Endodermal cell (in vitro differentiated cells): ENCODE measurements at places on chromosomes 1 and 21.

- DNase-seq: peak; percentile 49
These were observed 381.1 kb upstream of the PKN2 start for GRCh38 chr1:88302843-88303486.

- no peak for DNase-seq
These were observed 11.4 kb downstream of the SEMA6C start for GRCh38 chr1:151134991-151135390.

GRCh38 chr1:86912281-86912900 is 1.5 kb downstream of the SELENOF start:
- DNase-seq: no peak

DNA sequence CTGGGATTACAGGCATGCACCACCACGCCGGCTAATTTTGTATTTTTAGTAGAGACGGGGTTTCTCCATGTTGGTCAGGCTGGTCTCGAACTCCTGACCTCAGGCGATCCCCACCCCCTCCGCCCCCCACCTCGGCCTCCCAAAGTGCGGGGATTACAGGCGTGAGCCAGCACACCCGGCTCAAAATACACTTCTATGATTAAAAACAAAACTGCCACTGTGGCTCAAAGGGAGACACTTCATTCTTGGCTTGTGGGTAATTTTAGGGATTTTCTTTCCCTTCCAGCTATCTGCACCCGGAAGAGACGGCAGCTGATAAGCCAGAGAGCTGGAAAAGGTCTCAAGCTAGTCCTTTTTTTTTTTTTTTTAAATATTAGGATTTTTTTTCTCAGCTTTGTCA is 24.5 kb downstream of the TMPRSS2 start:
- DNase-seq: no peak

DNA sequence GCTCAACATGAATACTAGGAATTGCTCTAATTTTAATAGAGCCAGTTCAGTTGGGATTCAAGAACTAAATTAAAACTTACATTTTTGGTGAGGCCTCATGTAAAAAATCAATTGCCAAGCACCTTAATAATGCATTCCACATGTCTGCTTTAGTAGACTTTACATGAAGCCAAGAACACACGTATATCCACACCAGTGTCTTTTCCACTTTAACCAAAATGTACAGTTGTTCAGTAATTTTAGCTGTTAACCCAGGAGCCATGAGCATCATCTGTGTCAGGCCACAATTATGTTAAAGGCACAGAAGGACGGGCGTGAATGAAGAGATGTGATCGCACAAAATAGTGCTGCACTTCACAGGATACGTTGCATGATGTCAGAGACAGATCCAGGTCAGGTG is 136.7 kb downstream of the TLR5 start:
- no peak for DNase-seq

DNA sequence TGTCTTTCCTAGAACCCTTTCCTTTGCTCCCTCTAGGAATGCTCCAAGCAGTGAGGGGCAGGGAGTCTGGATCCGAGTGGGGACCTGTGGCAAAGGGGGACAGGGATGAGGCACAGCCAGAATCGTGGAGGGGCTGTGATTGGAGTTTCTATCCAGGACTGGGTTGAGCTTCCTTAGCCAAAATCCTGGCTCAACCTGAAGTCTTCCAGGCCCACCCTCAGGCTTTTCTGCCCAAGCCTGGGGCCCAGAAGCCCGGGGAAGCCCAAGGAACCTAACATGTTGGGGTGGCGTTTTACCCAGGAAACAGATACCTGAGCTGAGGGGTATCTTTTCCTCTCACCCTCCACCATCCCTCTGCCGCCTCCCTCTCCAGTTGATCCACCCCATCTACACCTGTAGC is 5.4 kb downstream of the MYOG start:
- peak; percentile 19 for DNase-seq

- peak; percentile 76 for DNase-seq
These were observed 82.9 kb downstream of the ITPKB start for GRCh38 chr1:226656201-226656600.

- DNase-seq: peak; percentile 29
These were observed 52.6 kb upstream of the EPS8L3 start for GRCh38 chr1:109816175-109816811.

GRCh38 chr1:1116701-1117468 is 996 bp upstream of the C1orf159 start:
- DNase-seq: no peak

GRCh38 chr1:239792157-239792556 is 299.5 kb upstream of the FMN2 start:
- no peak for DNase-seq

GRCh38 chr1:155174324-155175280 is 953 bp downstream of the TRIM46 start:
- peak; percentile 80 for DNase-seq

GRCh38 chr1:90012300-90012699 is 17.4 kb downstream of the ZNF326 start:
- DNase-seq: no peak

DNA sequence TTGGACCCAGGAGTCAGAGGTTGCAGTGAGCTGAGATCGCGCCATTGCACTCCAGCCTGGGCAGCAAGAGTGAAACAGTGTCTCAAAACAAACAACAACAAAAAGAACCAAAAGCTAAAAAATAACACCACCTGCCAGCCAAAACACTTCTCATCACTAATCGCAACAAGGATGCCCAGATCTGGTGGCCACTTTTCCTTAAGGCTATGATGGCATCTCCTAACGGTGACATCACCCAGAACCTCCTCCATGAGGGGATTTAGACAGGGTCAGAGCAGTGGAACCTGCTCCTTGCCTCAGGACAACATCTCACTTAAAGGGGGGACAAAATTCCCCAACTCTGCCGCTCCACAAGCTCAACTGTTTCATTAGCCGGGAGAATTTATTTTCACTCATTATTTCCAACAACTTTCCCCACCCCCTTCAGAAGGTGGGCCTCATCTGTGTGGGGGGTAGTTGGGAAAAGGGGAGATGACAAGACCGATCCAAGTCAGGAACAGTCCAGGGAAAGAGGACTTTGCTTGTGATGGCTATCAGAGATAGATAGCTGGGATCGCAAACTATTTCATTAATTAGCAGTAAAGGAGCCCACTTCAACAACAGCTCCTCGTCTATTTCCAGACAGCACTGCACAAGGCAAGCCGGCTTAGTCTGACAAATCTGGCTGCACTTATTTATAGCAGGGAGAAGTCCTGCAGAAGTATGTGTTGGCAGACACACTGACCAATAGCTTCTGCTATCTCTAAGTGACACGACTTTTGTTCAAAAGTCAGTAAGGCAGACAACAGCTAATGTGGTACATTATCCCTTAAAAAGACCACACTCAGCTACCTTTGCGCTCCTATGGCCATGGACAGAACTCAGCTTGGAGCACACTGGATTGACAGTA is 2.6 kb downstream of the PABPC4 start:
- DNase-seq: no peak

DNA sequence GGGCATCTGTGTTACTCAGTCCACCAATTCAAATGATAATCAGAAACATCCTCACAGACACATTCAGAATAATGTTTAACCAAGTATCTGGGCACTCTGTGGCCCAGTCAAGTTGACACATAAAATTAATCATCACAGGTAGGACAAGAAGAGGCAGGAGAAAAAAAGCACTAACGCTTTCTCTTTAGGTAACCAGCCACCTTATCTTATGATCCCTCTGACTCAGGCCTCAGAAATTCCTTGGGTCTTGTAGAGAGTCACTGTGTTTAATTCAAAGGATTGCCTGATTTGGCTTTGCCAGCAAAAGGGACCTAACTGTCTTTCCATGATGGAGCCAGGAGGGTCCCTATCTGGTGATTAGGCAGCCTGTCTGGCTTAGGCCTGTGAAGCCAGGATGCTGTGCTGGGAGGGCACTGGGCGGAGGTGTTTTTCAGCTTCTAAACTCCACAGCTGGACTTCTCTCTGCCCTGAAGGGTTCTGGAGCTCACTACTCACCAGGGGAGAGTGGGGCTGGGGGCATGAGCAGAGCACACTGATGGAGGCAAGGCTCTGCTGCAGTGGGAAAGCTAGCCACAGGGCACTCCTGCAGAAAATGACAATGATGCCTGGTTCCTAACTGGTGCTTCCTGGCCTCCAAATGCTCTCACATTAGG is 36.4 kb upstream of the STUM start:
- peak; percentile 65 for DNase-seq

GRCh38 chr1:13702425-13703127 is 2.6 kb downstream of the PRDM2 start:
- DNase-seq: no peak

- peak; percentile 43 for DNase-seq
These were observed 55.4 kb downstream of the PTPRU start for GRCh38 chr1:29291756-29292155.

GRCh38 chr1:181416268-181416860 is 67.0 kb upstream of the CACNA1E start:
- DNase-seq: no peak

DNA sequence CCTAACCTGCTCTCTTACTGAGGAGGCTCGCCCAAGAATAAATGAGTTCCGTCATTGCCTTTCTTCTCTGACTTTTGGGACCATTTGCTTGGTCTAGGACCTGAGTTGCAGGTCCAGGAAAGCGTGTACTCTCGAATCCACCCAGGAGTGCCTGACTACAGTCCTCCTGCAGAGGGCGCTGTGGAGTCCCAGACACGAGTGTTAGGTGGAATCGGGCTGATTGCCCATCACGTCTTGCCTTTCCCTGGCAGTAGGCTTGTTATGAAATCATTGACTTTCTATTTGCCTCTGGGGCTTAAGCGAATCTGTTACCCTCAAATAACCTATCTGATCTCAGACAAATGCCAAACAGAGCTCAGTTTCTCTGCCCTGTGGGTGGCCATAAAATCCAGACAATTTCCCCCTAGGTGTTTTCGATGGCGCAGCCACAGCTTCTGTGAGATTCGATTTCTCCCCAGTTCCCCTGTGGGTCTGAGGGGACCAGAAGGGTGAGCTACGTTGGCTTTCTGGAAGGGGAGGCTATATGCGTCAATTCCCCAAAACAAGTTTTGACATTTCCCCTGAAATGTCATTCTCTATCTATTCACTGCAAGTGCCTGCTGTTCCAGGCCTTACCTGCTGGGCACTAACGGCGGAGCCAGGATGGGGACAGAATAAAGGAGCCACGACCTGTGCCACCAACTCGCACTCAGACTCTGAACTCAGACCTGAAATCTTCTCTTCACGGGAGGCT is at the start of gene IL20:
Gene IL20 (plus strand): TSS at position 685 of the 733 bp plus-strand sequence. CDS start 230 bp downstream, outside the sequence.
- DNase-seq: peak; percentile 96

- no peak for DNase-seq
These were observed 390.7 kb upstream of the ZP4 start for GRCh38 chr1:238281418-238281817.

DNA sequence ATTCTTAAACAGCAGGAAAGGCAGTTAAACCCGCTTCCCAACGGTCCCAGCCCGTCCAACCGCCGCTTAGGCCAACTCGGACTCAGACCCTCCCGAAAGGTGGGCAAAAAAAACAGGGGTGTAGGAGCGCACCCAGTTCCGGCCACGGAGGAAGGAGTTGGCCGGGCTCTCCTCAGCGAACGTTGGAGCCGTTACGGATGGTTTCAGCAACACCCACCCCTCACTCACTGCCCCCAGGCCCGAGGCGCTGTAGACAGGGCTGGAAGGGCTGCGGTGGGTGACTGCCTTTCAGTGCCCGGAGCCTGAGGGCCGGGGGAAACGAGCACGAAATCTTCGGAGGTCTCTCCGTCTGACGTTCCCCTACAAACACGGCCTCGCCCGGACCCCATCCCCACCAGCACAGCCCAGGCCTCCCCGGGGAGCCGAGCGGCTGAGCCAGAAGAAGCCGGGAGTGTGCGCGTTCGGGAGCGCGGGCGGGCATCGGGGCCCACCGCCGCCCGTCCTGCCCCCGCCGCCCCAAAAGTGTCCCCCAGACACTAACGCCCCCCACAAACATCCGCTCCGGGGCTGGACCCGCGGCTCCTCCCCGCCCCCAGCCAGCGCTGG is 1.3 kb downstream of the KDM5B start:
- DNase-seq: peak; percentile 69

GRCh38 chr21:32119811-32120210 is 159.0 kb downstream of the MIS18A start:
- DNase-seq: no peak

DNA sequence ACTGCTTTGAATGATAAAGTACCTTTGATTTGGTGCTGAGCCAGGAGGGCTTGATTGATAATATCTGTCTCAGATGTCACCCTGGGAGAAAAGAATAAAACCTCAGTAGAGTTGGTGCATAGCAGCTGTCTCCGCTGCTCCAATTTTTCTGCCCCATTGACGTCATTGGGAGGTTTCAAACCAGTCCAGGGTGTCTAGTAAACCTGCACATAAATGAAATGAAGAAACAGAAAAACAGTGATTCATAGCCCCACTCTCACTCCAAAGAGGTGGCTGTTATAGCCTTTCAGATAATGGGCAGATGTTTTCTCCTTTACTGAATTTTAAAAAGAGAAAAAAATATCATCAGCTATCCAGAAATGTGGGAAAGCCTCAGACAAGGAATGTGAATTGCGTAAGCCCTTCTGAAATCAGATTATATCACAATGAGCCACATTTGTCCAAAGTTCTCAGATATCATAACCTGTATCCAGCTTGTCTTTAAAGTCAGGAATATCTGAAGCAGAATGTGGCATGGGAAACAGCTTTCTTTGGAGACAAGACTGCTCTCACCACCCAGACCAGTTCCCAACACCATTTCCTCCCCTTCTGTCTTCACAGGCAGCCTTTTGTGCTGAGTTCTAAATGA is 351.3 kb upstream of the SGIP1 start:
- no peak for DNase-seq

DNA sequence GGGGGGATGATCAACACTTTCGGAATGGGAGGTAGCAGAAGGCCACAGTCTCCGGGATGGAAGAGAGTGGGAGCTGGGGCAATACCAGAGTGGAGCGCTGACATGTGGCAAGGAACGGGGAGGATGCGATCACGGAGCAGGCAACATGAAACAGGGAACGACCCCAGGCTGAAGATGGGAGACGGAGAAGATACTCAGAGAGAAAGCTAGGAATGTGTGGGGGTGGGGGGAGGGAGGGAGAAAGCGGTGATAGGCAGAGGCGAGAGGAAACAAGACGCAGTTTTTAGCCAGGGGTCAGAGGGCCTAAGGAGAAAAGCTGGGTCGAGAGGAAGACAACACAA is 577 bp downstream of the RAB3GAP2 start:
- no peak for DNase-seq

DNA sequence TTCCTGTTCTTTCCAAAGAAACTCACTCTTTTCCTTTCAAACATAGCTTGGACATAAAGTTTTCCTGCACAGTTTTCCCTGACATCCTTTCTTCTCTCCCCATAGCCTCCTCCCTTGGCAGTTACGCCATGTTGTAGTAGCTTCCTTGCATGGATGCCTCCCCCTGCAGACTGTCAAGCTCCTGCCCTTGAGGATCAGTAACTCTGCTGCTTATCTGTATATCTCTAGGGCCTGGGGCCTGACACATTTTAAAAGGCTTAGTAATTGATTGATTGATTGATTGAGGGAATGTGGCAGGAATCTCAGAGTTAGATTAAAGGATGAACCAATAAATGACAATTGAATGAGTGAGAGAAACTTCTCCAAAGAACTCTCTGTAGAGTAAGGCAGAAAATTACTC is 143.7 kb downstream of the NEK7 start:
- DNase-seq: no peak
